NCI-H1417 treated with DMSO at 0.1 percent for 48 hours (cell line): ENCODE measurements at places on chromosomes 3 and 15.

GRCh38 chr15:42595626-42596240 is 20.3 kb downstream of the STARD9 start:
- no peak for DNase-seq

DNA sequence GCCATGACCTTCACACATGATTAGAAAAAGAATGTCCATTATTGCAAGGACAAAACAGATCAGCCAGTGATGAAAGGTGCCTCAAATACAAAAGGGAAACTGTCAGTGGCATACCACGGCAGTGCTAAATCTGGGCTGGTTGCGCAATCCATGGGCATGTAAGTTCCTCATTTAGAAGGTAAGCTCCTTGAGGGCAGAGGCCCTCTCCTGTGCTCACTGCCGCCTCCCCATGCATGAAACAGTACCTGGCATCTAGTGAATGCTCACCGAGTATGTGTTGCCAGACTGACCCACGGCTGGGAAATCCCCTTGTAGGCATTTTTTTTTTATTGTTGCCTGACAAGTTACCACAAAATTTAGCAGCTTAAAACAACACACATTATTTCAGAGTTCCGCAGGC is 312.1 kb upstream of the CHRM5 start:
- no peak for DNase-seq

GRCh38 chr3:11430624-11431023 is 158.4 kb downstream of the ATG7 start:
- no peak for DNase-seq

DNA sequence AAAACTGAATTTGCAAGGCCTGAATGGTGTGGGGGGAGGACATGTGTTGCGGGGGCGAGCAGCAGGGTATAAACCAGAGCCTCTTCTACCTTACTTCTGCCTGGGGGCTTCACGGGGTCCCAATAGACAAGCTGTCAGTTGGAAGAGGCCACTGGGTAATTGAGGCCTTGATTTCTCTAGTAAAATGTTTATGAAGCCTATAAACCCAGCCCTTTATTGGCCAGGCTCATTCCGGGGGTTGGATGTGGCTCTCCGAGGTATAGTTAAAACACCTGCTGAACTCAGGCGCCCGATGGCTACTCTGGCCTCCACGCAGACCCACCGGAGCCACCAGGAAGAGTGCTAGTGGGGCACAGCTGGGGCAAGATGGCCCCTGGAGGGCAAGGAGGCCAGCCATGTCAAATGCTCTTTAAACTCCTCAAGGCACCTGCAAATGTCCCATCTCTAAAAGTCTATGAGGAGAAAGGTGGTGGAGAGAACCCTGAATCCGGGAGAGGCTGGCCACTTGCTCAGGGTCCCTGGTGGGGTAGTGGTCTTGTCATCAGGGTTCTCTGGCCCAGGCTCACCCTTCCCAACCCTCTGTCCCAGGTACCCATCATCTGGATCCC is 34.3 kb downstream of the IGDCC3 start:
- DNase-seq = no peak

GRCh38 chr15:45454814-45455213 is 67.7 kb downstream of the SLC30A4 start:
- no peak for DNase-seq

GRCh38 chr3:144865948-144866347 is 894.3 kb downstream of the DIPK2A start:
- DNase-seq = no peak

GRCh38 chr15:81531109-81531592 is 157.1 kb upstream of the TMC3 start:
- DNase-seq = no peak

DNA sequence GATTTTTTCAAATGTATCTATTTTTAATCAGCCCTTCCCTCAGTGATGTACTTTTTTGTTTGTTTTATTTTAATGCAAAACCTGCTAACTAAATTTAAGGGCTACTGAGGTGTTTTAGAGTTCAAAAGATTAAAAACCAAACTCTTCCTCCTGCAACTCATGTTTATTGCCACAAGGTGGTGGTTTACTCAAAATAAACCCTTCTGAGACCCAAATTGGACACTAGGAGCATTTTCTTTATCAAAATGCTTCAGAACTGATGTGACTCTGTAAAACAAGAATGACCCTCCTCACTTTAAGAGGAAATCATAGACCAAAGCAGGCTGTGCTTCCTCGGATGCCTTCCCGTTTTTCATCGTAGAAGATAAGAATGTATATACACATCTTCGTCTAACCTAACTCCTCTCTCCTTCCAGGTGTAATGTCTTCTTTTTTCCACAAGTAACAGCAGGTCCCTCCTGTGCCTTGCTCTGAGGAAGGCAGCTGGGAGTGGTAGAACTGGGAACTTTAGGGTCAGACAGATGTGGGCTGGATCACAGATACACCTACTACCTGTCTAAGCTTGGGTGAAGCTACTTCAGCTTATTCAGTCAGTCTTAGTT is 2.9 kb upstream of the NME9 start:
- no peak for DNase-seq

DNA sequence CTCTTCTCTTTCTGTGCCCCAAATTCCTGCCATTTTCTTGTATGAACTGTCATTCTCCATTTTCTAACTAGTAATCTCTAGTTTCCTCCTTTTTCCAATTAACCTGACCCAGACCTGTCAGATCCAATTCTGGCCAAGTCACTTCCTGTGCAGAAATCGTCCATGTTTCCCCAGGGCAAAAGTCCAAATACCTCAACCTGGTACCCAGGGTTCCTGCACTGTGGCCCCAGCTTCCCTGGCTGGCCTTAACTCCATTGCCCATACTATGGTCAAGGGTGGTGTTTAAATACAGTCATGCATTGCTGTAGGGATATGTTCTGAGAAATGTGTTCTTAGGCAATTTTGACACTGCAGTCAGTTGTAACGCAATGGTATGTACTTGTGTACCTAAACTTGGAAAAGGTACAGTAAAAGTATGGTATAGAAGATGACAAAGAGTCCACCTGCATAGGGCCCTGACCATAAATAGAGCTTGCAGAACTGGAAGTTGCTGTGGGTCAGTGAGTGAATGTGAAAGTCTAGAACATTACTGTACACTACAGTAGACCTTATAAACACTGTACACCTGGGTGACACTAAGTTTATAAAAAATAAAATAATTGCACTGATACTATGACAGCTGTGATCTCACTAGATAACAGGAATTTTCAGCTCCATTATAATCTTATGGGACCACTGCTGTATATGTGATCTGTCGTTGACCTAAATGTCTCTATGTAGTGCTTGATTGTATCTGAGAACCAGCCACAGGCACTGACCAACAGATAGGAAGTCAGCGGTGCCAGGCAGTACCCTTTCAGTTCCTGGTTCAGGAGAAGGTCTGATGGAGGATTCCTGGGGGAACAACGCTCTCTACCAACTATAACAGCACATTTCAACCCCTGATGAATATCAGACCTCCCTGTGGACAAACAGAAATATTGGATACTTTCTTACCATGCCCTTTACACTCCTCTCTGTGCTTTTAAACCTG is 336.1 kb upstream of the PROK2 start:
- no peak for DNase-seq

DNA sequence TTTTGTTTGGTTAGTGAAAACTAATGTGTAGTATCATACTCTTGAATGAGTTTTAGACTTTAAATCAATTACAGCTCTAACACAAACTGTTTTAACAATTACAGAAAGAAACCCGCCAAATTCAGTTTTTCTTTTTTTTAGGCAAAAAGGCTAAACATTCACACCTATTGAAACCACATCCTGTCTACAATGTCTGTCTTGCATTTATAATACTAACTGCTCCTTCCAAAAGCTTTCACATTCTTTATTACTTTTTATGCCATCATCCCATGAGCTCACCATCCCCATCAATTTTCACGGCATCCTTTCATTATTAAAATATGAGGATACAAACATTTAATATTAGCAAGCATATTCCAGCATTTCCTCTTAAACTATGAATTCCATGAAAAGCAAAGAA is 593.3 kb downstream of the FOXP1 start:
- no peak for DNase-seq

GRCh38 chr15:76147906-76148570 is 88.3 kb downstream of the TMEM266 start:
- peak; percentile 1 for DNase-seq

DNA sequence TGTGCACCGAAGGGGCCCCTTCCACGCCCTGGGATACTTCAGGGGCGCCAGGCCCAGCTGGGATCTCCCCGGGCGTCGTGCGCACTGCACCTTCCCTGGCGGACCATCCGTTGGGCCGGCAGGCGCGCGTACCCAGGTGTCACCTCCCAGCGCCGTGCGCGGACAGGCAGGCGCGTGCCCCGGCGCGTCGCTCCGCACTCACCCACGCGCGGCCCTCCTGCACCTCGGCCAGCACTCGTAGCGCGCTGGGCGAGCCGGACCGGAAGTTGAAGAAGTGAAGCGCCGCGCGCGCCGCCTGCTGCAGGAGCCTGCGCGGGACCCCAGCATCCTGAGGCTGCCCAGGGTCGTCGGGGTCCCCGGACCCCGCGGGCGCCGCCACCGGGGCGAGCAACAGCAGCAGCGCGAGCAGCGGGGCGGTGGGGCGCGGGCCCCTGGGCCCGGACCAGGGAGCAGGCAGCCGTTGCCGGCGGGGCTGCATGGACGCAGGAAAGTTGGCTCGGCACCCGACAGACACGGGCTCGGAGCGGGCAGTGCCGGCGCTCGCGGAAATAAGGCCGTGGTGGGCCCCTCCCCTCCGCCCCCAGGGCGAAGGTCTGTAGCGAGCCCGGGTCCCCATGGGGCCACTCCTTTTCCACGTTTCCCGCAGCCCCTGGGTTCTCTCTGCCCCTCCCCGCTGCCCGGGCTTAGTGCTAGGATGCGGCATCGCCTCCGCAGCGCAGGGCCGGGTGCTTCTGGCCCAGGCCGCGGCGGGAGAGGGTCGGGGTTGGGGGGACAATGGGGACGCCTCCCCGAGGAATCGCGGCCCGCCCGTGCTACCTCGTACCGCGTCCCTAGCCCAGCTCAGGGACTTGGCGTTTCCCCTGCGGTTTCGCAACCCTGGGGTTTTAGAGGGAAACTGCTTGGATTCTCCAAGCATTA is at the start of gene RARRES1:
Gene RARRES1, minus strand, starts transcription at position 520 of the 918 bp plus-strand sequence. Its CDS starts 42 bp downstream, at position 478.
- DNase-seq = no peak

DNA sequence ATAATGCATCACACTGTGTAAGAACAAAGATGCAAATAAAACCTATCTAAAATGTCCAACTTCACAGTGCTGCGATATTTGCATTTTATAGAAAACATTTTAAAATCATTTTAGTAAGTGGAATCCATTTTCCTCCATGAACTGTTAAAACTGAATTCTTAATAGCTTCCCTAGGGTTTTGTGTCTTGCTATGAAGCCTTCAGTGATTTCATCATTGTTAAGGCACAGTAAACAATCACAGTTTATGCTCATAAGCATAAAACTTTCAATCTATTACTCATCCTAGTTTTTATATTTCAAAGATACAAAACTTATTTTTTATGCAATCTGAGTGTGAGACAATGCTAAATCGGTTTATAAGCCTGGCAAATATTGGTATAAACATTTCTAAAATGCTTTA is 509.7 kb downstream of the TUSC7 start:
- no peak for DNase-seq

- DNase-seq = no peak
These were observed 6.2 kb downstream of the ETV5 start for GRCh38 chr3:186102687-186103086.

DNA sequence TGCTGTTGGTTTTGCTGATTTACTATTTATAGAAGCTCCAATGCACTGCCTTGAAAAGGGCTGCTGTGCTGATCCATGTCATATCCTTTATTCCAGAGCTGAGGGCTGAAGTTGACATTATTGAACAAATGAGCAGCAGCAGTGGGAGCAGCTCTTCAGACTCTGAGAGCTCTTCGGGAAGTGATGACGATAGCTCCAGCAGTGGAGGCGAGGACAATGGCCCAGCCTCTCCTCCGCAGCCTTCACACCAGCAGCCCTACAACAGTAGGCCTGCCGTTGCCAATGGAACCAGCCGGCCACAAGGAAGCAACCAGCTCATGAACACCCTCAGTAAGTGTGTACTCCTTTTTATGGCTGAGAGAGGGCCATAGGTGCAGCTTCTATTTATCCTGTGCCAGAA is 8.8 kb downstream of the EAF1 start:
- no peak for DNase-seq
